ENCODE measurements at places on chromosomes 3 and 15.
A peak's percentile ranks its signal among the peaks of the same experiment; 100 is the strongest.

DNA sequence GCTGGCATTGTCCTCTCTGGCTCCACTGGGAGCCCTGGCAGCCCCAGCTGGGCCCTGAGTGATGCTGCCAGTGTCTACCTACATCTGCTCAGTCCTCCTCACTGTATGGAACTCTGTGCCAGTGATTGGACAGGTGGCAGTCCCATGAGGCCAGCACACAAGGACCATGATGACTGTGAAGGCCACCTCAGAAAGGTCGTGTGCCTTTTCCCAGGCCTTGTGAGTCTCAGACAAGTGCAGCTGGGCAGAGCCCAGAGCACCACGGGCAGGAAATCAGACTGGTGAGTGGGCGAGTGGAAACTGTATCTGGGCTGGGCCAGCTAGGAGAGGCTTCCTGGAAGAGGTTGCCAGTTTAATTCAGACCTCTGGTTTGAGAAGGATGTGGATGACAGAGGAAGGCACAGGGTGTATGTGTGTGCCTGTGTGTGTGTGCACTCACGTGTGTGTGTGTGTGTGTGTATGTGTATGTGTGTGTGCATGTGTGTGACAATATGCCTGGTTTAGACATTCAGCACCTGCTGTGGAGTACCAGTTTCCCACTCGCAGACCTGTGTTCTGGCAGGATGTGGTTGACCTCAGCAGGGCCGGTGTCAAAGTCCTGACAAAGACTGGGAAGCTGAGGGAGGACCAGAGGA is 7.0 kb downstream of the MAPKAPK3 start:
- no peak for DNase-seq

DNA sequence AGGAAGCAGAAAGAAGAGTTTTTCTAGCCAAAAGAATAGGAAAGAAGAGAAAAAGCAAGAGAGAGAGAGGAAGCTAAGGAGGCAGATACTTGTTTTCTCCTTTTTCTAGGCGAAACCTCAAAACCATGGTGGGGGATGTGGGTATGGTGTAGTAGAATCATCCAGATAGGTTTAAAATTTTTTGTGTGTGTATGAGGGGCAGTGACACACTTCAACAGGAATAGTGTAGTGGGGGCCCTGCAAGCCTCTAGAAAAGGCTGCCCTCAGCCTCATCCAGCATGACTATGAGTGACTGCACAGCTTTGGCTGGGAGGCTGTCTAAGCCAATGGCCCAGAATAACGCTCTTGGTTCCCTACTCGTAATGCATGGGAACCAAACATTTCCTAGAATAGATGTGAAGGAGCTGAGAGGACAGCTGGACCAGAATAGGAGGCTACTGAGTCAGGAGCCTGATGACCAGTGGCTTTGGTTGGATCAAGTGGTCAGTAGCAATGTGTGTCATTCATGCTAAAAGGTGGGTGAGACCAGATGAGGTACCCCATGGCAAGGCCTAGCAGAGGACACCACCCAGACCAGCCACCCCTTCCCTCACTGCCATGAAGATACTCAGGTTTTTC is 24.4 kb downstream of the MOBP start:
- no peak for DNase-seq

DNA sequence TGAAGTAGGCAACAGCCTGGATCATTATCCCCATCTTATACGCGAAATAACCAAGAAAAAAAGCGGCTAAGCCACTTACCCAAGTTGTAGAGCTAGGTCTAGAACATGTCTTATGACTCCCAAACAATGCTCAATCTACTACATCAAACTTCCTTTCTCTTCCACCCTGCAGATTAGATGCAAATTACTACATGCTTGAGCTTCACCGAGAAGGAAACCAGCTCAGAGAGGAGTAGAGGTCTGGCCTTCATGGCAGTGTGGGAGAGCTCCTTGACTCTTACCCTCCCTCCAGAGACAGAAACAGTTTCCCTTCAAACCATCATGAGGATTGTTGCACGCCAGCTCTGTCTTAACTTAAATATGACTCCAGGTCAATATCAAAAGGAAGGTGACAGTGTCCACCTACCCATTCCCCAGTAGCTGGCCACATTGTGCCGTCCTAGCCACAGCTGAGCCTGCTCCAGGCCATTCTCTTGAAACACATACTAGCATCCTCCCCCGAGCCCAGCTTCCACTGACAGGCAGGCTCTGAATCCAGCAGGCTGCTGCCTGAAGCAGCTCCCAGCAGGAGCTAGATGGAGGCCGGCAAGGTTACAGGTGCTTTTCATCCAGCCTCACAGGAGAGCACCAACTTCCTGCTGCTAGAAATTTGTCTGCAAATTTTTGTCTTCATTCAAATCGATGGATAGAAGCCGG is 56.8 kb downstream of the CPN2 start:
- no peak for DNase-seq

DNA sequence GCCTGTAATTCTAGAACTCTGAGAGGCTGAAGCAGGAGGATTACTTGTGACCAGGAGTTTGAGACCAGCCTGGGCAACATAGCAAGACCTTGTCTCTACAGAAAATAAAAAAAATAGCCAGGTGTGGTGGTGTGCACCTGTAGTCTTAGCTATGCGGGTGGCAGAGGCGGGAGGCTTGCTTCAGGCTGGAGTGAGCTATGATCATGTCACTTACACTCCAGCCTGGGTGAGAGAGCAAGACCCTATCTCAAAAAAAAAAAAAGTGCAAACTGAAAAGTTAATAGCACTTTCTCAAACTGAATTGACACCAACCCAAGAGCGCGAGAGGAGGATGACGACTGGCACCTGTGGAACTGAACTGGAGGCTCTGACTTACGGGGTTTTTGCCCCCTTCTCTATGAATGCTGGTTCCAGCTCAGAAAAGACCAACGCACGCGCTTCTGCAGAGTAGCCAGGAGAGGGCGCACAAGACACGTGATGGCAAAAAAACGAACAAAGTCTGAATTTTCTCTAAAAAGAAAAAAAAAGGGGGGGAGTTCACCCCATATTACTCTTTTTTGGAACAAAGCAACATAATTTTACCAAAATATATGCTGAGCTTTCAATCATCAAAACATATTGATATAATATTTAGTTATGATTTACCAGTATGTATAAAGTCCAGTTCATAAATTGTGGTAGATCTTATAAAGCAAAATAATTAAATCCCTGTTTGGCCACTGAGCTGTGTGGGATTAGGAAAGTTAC is 23.7 kb downstream of the CFAP92 start:
- DNase-seq, result peak; percentile 42

DNA sequence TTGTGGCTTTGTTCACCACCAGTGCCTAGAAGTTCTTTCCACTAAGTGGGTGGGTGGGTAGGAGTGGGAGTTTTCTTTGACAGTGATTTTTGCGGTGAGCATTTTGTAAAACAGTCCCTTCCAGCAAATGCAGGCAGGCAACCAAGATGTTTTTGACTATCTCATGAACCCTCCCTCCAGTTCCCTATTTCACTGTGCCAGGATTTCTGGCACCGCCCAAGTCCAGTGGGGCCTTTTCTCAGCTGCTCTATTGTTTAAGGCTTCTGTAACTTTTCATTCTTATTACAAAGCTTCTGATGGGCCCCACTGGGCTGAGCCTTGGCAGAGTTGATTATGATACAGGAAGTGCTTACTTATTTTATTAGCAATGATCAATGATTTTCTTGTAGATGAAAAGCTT is 236.0 kb downstream of the EDEM1 start:
- no peak for DNase-seq

GRCh38 chr15:99432271-99433025 is 133.3 kb upstream of the MEF2A start:
- DNase-seq, result no peak

GRCh38 chr3:53750253-53751210 is 95.7 kb downstream of the CHDH start:
- DNase-seq, result no peak

- no peak for DNase-seq
Measured at GRCh38 chr3:151925419-151925818, 52.0 kb downstream of the SUCNR1 start.

DNA sequence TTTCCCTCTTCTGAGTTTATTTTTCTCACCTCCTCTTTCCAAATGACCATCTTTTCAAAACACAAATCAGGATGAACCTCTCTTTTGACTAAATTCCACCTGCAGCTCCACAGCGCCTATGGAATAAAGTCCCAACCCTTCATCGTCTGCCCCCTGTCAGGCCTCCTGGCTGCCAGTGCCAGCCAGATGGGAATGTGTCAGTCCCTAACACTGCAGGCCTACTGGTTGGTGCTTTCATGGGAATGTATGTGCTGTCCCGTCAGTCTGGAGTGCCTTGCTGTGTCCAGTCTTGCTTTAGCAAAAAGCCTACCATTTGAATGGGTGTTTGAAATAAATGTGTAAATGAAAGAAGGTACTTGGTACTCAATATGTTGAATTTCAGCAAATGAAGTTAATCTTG is 310.1 kb downstream of the THSD4 start:
- DNase-seq, result no peak

GRCh38 chr3:90010341-90010740 is 902.9 kb downstream of the EPHA3 start:
- DNase-seq, result no peak

DNA sequence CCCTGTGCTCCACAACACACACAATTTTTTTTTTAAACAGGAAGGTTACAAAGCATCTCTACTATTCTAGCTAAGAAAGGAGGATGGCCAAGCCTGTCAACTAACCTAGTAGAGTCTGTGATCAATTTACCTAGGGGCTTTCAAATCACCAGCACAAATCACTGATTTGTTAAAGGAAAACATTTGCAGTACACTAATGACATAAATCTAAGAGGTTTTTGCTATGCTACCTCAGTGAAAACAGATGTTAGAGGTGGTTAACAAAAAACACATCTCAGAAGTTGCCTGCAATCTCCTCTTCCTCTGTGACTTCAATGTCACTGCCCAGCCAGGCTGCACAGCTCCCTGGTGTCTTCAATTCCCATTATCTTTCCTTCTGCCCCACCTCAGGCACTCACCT is 72.0 kb downstream of the RAD18 start:
- DNase-seq, result no peak

- no peak for DNase-seq
Measured at GRCh38 chr3:184578822-184579221, 17.2 kb downstream of the EPHB3 start.

DNA sequence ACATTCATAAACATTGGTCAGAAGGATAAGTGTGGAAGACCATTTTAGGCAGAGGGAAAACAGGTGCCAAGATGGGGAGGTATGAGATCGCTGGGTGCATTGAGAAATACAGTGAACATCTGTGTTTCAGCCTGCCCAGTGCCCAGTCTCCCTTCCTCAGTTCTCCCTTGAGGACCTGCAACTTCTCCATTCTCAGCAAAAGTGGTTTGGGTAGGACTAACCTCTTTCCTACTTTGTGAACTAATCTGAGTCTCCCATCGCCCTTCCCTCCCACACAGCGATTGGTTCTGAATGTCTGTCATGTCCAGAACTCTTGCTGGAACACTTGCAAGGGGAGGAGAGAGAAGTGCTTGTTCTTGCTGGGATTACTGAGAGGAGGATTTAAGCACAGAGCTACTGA is 10.9 kb upstream of the CCNL1 start:
- DNase-seq, result no peak

DNA sequence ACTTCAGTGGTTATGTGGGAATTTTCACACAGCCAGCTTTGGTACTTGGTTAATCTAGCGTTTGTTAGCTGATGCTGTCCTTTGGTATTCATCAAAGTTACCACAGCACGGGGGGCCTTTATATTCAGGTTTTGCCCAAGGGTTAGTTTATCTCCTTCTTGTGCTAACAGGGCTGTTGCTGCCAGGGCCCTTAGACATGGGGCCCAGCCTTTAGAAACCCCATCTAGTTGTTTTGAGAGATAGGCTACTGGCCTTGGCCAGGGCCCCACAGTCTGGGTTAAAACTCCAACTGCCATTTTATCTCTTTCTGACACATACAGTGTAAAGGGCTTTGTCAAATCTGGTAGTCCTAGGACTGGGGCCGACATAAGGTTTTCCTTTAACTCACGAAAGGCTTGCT is 7.5 kb upstream of the DNAAF4 start:
- no peak for DNase-seq

GRCh38 chr3:14565868-14566588 is 25.9 kb upstream of the GRIP2 start:
- DNase-seq, result no peak

DNA sequence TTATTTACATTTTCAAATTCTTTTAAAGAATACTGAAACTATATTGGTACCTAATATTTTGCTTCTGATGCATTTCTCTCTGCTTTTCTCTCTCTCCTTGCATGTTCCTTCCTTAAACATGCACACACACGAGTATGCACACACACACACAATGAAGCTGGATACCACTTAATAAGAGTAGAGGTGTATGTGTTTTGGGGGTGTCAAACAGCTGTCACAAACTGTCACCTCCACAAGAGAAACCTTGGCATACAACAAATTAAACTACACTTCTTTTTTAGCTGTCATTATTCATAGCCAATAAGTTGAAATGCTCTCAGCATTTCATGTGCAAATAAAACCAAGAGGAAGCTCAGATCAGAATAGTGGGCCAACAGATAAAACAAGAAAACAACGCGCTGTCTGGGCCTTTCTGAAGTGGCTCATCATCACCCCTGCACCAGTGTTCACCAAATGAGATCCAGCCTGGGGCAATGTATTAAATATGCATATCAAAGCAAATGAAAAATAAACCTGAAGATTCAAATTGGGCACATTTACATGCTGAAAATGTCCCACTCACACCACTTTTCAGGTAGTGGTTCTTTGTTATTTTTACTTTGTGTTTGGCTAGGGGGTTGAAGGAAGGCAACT is 9.7 kb downstream of the MEIS2 start:
- DNase-seq, result no peak

DNA sequence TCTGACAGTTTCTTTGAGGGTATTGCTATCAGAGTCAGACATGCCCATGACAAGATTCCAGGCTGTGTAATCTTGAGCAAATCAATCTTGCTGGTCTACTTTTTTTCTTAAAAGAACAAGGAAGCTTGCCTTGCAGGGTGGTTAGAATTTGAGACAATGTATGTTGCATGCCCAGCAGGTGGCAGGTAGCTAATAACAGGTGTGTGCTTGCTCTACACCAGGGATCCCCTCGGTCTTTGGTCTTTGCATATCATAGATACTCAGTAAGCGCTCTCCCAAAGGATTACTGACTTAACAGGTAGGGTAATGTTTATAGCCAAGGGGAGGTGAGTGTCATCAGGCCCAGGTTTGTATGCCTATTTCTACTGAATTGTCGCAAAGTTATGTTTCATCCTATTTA is 37.3 kb downstream of the CACNA1D start:
- DNase-seq, result no peak

DNA sequence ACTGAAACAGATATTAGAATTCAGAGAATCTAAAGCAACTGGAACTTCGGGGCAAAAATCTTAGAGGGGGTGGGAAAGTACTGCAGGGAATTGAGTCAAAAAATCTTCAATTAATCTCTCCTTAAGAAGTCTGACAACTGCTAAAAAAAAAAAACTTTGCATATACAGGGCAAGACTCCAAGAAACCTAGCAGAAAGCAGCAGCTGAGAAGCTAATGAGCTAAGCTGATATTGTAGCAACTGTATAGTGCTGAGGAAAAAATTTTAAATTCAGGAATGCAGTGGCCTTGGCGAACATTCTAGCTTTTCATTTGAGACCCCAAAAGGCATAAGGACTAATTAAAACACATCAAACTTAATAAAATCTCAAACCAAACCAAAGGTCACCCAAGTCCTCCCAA is 113.6 kb downstream of the SCAPER start:
- no peak for DNase-seq

GRCh38 chr3:29619676-29620075 is 338.8 kb downstream of the RBMS3 start:
- no peak for DNase-seq

- no peak for DNase-seq
Measured at GRCh38 chr3:177753451-177754155, 556.3 kb upstream of the TBL1XR1 start.
